Stimulated activated CD8-positive, alpha-beta memory T cell treated with anti-CD3 and anti-CD28 coated beads, Interleukin-4, amount 100 ng/mL, for 1 hour (primary cell): ENCODE measurements at places on chromosomes 4 and X.

DNA sequence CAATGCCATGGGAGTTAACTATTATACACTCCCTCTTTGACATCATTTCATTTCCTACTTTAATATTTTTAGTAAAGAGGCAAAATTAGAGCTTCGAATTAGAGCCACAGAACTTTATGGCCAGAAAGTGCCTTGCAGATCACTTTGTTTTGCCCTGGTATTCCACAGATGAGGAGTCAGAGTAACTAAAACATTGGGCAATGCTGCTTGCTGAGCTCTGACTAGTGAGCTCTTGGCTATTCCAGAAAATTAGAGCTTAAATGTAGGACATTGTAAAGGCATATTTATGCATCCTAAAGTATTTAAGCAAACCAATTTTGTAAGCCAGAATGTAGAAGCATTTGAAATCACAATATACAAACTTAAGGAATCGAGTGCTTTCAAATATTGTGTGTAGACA, 6.3 kb upstream of the ZNF827 start:
- no peak for DNase-seq

- DNase-seq, result no peak
Observed at GRCh38 chr4:66062044-66062443, 391.8 kb upstream of the EPHA5 start.

GRCh38 chrX:140439476-140439875, 65.4 kb downstream of the SOX3 start:
- DNase-seq, result no peak

DNA sequence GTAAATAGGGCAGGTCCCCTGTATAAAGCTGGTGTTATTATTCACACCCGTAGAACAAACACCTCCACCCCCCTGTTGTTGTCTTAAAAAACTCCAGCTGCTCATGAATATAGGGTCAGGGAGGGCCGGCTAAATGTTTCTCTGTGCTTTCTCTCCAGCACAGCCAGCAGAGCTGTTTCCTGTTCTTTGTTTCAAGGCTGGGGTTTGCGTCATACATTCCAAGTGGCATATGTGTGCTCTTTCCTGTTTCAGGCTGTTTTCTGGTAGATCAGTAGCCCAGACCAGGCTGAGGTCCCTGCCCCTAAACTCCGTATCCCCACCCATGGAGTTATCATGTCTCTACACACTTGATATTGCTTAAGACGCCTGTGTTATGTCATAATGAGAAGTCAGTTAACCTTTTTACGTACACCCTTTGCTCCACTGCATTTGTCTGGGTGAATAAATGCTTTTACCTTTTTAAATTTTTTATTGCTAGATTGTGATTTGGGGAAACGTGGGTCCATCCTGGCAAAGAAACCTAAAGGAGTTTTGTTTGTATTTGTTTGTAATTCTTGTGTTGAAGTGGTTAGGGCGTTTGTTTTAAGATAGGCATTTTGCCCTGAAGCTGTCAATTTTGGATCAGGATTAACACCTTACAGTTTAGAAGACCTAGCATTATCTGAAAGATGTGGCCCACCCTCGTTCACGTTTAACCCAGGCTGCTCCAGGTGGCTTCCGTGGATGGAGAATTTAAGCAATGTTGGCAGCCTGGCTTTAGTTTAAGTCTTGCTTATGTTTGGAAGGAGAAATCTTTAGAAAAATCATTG, 3.3 kb downstream of the KLF3 start:
- DNase-seq, result no peak

- no peak for DNase-seq
Observed at GRCh38 chr4:3671571-3672464, 94.4 kb upstream of the ADRA2C start.

DNA sequence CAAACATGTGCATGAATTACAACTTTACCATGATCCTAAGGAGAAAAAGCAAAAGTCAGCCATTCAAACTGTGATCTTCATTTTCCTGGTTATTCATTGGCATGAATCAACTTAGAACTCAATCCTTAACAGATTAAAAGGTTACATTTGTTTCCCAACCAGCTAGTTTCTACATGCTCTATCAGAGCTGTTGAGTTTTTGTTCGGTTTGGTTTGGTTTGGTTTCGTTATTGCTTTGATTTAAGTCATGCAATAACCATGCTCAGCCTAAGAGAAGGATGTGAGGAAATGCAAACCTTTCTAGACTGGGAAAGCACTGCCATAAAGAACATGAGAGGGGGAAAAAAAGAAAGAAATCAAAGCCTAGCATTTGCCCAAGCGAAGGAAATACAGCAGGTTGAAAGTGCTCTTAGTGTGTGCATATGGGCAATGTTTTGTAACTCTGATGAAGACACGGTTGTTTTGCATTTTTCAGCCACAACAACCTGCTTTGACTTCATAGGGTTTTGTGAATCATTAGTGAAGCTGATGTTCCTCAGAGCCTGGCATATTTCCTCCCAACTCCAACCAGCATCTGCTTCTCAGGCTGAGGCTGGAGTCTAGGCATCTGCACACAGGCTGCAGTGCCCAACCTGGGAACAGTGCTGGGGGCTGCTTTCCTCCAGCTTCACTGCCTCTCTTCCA, 234.3 kb downstream of the ZNF674 start:
- no peak for DNase-seq

DNA sequence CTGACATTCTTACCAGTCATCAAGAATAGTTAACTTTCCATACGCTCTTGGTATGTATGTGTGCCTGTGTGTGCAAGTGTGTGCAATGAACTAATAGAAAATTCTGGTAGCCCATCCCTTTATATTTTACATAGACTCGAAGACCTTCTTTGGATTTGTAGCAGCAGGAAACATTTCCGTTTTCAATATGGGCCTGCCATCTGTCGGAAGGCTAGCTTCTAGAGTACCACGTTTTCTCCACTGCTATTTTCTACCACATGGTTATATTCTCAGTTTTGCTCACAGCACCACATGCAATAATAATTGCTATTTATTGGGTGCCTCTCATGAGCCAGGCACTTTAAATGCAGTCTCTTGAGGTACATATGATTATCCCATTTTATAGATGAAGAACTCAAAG, 47.9 kb upstream of the PTCHD1 start:
- DNase-seq, result no peak
